ENCODE measurements at places on chromosomes 2 and 18. TPM values are rescaled to one million over a fixed set of nuclear protein-coding genes. Genes with fewer than 3 reads are reported as not detected.

CCDC68 gene
- total RNA-seq = 3.7 TPM

SULT1C4 gene
- 2.7 TPM for total RNA-seq

LBX2 gene
- 0.16 TPM for total RNA-seq

DSG1 gene
- total RNA-seq = 0.89 TPM

ZNF804A gene
- total RNA-seq = not detected

FIGN gene
- total RNA-seq = 13.5 TPM

GCG gene
- total RNA-seq = not detected

TMEM178A gene
- 1.9 TPM for total RNA-seq

RNU2-63P gene
- total RNA-seq = not detected

MOGAT1 gene
- total RNA-seq = 0.65 TPM

CAPN10 gene
- 49.7 TPM for total RNA-seq

PFN4 gene
- 0.46 TPM for total RNA-seq

ZC3H15 gene
- total RNA-seq = 25.8 TPM

OTX1 gene
- total RNA-seq = not detected

HOXD12 gene
- total RNA-seq = not detected

PJVK gene
- 1.0 TPM for total RNA-seq

SPTBN1 gene
- 391 TPM for total RNA-seq

DTNA gene
- total RNA-seq = 153 TPM

REL gene
- 4.4 TPM for total RNA-seq

LMAN2L gene
- 25.7 TPM for total RNA-seq

MC4R gene
- total RNA-seq = not detected

B3GNT7 gene
- total RNA-seq = 7.7 TPM

CD207 gene
- not detected for total RNA-seq

IL1R2 gene
- 1.4 TPM for total RNA-seq

ZAP70 gene
- 0.70 TPM for total RNA-seq

REG3A gene
- total RNA-seq = not detected

NXPH2 gene
- total RNA-seq = not detected

IKZF2 gene
- total RNA-seq = 4.3 TPM

PROKR1 gene
- not detected for total RNA-seq

CCDC93 gene
- total RNA-seq = 20.9 TPM

EPAS1 gene
- total RNA-seq = 200 TPM

DPP4 gene
- 3.8 TPM for total RNA-seq

RSAD2 gene
- 3.4 TPM for total RNA-seq

NFATC1 gene
- 19.8 TPM for total RNA-seq

RGPD4 gene
- 0.11 TPM for total RNA-seq

CCDC74B gene
- 0.38 TPM for total RNA-seq

CACNB4 gene
- total RNA-seq = 0.46 TPM
